Stimulated activated CD8-positive, alpha-beta memory T cell treated with anti-CD3 and anti-CD28 coated beads, Interleukin-4, amount 100 ng/mL, for 1 hour (primary cell): ENCODE measurements at places on chromosomes 16 and 17.

DNA sequence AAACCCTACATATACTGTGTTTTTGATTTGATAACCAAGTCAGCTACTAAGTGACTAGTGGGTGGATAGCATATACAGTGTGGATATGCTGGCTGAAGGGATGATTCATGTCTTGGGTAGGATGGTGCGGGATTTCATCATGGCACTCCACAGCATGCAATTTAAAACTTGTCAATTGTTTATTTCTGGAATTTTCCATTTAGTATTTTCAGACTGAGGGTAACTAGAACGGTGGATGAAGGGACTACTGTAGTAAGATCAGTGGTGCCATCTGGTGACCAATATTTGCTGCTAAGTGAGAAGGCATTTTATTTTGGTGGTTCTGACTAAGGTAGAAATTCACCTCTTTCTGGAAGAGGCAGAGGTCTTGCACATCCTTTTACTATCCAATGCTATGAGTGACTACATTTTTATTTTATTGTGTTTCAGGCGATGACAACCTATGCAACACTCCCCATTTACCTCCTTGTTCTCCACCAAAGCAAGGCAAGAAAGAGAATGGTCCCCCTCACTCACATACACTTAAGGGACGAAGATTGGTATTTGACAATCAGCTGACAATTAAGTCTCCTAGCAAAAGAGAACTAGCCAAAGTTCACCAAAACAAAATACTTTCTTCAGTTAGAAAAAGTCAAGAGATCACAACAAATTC is 3.1 kb downstream of the CDC6 start:
- no peak for DNase-seq

- no peak for DNase-seq
Observed at GRCh38 chr16:79372503-79373184, 227.9 kb downstream of the MAF start.

GRCh38 chr17:53217311-53217710 is 605.4 kb upstream of the KIF2B start:
- DNase-seq: no peak

DNA sequence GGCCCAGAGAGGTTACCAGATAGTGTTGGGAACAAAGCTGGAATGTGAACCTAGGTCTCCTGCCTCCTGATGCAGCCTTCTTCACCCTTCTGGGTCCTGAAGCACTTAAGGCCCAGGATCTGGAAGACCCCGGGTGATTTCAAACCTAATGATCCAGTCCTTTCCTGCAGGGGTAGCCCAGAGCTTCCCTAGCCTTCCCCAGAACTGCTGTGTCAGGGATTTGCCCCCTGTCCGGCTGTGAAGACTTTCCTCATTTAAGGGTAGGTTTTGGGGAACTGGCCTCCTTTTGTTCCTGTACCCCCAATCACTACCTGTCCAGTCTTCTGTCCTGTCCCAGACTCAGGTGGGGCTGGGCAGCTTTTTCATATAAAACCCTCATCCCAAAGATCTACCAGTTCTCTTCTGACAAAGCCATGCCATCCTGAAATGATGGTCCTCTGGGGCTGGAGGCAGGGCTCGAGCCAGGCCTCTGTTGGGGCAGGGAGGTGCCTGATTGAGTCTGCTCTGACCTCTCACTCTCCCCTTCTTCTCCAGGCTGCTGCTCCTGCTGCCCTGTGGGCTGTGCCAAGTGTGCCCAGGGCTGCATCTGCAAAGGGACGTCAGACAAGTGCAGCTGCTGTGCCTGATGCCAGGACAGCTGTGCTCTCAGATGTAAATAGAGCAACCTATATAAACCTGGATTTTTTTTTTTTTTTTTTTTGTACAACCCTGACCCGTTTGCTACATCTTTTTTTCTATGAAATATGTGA is 1.3 kb downstream of the MT1X start:
- DNase-seq: no peak

DNA sequence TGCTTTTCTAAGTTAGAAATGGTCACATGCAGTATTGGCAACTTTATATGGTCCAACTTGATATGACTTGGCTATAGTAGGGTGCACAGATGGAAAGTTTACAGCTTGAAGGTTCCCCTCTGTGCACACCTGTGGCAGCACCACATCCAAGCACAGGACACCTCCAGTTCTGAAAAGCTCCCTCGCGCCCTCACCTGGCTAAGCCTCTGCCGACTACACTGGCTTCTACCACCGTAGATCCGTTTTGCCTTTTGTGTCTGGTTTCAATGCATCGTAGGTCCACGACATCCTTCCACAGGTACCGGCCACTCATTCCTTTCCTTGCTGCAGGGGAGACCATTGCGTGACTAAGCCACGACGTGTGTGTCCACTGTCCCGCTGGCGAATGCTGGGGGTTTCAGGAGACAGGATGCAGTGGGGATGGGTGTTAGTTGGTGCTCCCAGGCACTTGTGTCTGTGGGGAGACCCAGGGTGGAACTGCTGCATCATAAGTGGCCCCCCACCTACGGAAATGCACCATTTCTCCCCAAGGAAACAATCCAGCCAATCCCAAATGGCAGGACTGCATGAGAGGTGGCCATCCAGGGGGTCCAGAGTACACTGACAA is 4.9 kb upstream of the RASD1 start:
- DNase-seq: no peak

GRCh38 chr16:19912455-19913339 is 28.0 kb upstream of the GPRC5B start:
- no peak for DNase-seq

- DNase-seq: no peak
Observed at GRCh38 chr17:49516180-49516579, 21.1 kb downstream of the NGFR start.

GRCh38 chr17:19369107-19369778 is 6.7 kb upstream of the B9D1 start:
- no peak for DNase-seq

DNA sequence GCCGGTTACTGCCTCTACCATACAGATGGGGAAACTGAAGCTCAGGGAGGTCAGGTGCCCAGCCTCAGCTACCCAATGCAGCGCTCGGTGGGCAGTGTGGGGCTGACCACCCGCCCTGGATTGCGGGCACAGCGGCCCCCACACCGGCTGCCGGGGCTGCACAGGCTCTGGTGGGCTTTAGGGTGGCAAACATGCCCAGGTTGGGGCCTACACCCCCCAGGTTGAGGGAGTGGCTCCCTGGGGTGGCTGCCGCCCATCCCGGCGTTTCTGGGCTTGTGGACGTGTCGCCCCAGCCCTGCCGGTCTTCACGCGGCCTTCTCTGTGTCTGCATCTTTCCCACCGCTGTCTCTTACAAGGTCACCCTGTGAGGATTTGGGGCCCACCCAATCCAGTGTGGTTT is 40.9 kb upstream of the SSTR5 start:
- DNase-seq: no peak

- no peak for DNase-seq
Observed at GRCh38 chr16:30778549-30779244, 8.3 kb downstream of the ZNF629 start.

DNA sequence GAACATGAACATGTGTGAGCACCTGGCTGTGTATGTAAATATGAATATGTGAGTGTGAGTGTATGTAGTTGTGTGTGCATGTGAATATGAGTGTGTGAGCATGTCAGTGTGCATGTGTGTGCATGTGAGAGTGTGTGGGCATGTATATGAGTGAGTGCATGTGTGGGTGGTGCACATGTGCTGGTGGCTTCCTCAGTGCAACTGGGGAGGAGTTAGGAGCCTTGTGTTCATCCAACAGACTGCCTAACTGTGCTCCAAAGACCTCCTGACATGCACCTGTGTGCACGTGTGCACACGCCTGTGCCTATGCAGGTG is 1.4 kb downstream of the TMEM235 start:
- no peak for DNase-seq

GRCh38 chr17:4672751-4673150 is 31.2 kb downstream of the PELP1 start:
- DNase-seq: no peak

DNA sequence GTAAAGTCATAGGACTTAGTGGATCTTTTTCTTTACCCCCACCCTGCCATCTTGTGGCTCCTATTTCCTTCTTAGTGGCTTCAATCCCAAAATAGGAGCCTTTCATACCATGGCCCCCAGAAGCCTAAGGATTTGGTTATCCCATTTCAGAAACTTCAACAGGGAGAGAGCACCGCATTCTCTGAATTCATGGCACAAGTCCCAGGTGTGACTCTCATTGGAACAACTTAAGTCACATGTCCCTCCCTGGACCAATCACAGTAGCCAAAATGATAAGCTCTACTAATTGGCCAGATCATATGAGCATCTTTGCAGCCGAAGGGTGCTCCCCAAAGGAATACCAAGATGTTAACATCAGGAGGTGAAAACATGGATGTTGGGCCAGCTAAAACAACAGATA is 43.2 kb downstream of the AXIN2 start:
- DNase-seq: no peak

- DNase-seq: no peak
Observed at GRCh38 chr16:78930561-78930960, 670.0 kb downstream of the MAF start.

DNA sequence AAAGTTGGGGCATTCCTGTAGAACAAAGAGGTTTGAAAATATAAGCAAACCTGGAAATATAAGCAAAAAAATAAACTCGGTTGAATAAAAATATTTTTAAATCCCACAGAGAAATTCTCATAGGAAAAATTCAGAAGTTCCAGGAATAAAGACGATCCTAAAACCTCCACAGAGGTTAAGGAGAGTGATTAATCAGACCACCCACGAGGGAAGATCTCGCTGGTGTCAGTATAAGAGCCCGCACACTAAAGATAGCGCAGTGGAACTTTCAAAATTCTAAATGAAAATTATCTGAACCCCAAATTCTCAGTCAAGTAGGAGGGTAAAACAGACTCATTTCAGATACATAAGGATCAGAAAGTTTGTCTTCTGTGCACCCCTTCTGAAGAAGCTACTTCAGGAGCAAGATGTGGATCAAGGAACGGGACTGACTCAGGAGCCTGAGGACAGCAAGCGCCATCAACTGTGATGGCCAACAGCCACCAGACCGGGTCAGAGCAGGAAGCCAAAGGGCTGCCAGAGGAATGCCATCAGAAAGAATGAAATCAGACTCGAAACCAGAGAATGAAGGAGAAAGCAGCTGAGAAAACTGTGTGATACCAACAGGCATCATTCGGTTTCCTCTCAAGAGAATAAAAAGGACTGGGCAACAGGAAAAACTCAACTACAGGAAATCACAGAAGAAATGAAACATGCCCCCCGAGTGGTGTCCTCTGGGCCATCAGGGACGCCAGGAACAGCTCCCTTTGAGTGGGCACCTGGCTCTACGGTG is 66.9 kb downstream of the CYTH1 start:
- no peak for DNase-seq

GRCh38 chr16:86794216-86794864 is 216.0 kb downstream of the FOXL1 start:
- DNase-seq: no peak

DNA sequence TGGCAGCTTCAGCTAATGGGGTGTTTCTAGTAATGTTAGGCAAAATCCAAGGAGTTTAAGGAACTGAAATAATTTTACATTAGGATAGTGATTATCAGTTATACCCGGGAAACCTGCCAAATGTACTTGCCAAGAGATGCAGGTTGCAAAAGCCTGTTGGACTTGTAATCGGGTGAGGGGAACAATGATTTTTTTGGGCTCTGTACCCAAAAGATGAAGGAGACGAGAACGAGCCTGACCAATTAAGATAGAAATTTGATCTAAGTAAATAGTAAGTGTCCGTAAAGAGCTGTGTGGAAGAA is 56.3 kb upstream of the ARL4D start:
- no peak for DNase-seq

DNA sequence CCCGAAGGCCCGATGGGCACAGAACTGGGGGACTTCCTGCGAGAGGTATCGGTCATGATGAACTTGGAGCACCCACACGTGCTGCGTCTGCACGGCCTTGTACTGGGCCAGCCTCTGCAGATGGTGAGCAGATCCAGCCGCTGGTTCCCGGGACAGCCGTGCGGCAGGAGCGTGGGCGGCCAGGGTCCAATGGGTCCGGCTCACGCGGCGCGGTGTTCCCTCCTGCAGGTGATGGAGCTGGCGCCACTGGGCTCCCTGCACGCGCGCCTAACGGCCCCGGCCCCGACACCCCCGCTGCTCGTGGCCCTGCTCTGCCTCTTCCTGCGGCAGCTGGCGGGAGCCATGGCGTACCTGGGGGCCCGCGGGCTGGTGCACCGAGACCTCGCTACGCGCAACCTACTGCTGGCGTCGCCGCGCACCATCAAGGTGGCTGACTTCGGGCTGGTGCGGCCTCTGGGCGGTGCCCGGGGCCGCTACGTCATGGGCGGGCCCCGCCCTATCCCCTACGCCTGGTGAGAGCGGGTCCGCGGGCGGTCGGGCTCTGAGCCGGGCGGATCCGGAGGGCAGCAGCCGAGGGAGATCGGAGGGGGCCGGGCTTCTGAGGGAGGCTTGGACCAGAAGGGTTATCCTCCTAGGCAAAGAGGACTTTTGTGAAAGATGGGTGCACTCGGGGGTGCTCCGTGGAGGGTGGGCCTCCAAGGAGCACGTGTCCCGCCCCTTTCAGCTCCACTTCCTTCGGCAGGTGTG is 3.0 kb downstream of the TNK1 start:
- DNase-seq: no peak

- DNase-seq: peak; percentile 58
Observed at GRCh38 chr17:48074322-48075081, 26.3 kb downstream of the NFE2L1 start.

DNA sequence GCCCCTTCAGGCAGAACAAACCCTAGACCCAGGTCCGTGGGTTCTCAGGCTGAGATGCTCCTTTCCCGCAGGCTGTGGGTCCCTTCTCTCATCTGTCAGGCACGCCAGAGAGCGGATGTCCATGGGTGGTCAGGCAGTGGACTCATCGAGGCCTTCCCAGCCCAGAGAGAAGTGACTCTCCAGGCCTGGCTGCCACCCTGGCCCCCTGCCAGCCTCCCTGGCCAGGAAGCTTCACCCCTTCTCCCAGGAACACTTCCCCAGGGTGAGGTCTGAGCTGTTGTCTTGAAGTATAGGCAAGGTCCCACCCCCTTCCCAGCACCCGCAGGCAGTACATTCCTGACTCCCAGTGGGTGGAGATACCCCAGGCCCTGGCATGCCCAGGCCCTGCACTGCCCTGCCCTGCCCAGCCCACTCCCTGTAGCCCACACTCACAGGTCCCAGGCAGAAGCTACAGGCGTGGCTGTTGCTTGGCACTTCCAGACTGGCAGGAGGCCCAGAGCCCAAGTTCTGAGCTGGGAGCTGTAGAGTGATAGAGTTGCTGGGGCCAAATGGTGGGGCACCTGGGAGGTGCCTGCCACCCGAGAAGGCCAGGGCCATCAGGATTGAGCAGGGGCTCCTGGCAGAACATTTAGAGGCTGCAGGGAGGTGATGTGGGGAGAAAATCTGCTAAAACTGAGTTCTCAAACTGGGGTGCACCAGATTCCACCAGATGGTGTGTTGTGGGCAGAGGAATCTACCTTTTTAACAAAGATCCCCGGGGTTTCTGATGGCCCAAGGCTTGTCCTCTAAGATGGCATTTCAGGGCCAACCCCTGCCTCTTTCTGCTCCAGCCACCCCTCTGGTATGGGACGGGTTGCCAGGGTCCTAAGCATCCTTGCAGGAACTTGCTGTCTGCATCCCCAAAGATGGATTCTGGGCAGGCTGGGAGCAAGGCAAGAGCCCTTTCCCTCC is 6.7 kb downstream of the ITGA3 start:
- no peak for DNase-seq
